Fibroblast of mammary gland (primary cell): ENCODE measurements at places on chromosomes 16 and 17.

GRCh38 chr17:81899514-81900166 is 2.4 kb upstream of the NPB start:
- no peak for DNase-seq

GRCh38 chr17:73279704-73280103 is 18.0 kb upstream of the CPSF4L start:
- no peak for DNase-seq

GRCh38 chr17:44914148-44914547 is 1.2 kb downstream of the GFAP start:
- DNase-seq = no peak

GRCh38 chr17:40404003-40404402 is 13.7 kb downstream of the TOP2A start:
- DNase-seq = no peak

DNA sequence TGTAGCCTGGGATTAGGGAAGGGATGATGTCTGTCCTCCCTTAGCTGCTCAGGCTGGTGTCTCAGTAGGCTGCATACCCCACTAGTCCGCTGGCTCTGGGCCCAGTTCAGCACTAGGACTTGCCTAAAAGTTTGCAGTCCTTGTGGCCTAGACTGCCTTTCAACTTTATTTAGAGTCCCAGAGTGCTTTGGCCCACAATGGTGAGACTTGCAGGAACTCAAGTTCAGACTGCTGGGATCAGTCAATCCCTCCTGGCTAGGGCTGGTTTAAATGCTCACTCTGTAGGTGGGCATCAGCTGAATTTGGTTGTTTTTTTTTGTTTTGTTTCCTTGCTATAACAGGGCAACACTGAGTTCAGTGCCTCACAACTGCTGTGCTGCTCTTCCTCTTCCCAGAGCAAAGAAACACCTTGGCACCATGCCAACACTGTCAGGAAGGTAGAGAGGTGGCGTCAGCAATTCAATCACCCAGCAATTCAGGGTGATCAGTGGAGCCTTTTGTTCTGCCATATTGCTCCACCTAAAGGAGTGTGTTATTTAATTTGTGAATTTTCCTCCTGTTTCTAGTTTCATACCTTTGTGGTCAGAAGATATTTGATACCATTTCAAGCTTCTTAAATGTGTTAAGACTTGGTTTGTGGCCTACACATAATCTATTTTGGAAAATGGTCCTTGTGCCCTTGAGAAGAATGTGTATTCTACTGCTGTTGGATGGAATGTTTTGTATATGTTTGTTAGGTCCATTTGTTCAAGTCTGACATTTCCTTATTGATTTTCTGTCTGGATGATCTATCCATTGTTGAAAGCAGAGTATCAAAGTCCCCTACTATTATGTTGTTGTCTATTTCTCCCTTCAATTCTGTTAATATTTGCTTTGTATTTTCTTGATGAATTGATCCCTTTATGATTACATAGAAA is 284.0 kb upstream of the PMFBP1 start:
- DNase-seq = no peak

- DNase-seq = no peak
Measured at GRCh38 chr16:53495325-53495724, 7.7 kb downstream of the AKTIP start.

- DNase-seq = no peak
Measured at GRCh38 chr16:8795091-8795490, 2.3 kb downstream of the TMEM186 start.

GRCh38 chr16:76276745-76277438 is at the start of gene CNTNAP4:
CNTNAP4 (plus strand) TSS chr16:76277401; CDS start chr16:76277663, 262 bp downstream.
- DNase-seq = peak; percentile 14

- DNase-seq = peak; percentile 94
Measured at GRCh38 chr16:86307514-86307903, 202.8 kb upstream of the FOXF1 start.

DNA sequence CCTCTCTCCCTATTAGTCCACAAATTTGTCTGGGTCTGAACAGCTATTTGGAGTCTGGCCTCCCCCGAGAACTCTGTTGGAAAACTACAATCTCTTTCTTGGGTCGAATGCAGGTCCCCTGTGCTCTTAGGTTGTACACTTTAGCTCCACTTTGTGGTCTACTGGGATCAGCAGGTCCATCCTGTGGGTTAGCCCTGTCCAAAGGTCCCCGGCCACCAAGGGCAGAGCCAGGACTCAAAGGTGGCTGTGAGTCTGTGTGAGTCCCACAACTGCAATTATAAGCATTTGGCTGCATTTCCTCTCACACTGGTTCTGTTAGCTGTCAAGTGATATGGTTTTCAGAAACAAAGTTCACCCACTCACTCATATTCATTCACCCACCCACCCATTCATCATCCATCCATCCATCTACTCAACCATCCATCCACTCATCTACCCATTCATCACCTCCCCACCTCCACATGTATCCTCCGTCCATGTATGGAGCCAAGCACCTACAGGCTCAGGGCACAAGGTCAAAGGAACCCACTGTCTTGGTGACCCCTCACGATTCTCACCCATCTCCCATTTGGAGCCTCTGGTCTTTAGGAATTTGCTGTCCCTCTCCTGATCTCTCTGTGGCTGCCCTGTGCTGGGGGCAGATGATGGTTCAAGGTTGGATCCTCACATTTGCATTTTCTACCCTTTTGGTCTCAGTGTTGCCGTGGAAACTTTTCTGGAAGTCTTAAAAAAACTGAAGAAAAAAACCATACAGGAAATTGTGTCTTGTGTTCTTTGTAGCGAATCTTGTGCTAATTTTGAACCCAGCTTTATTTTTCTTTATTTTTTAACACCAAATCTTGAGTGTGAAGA is 45.8 kb downstream of the IRF8 start:
- DNase-seq = no peak

DNA sequence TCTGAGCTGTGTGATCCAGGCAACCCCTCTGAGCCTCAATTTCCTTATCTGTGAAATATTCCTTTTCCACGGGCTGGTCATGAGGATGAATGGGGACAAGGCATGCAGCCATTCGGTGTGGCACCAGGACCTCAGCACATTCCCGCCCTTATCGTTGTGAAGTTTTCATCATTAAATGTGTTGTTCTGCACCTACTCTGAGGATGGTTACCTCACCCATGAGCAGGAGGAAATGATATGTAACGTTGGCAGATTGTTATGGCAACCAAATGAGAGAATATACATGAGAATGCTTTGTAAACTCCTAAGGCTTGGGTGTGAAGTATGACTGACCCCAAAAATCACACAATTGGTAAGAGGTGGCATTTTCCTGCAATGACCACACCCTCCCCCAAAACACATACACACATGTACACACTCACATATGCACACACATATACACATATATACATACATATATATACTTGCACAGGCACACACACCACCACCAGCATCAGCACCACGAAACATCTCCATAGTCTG is 39.5 kb downstream of the SMARCE1 start:
- no peak for DNase-seq

DNA sequence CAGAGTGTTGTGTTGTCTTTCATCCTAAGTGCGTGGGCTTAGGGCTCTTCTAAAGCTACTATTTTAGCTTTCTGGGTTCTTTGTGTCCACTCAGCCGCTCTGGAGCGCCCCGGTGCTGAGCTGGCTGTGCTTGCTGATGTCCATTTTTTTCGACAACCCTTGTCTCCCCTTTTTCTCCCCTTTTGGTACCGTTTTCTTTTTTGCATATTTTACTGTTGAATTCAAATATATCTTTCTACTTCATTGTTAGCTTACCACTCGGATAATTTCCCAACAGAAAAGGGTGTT is 1.2 kb downstream of the SRRM2 start:
- peak; percentile 18 for DNase-seq

GRCh38 chr17:29430275-29430674 is 40.1 kb downstream of the TAOK1 start:
- DNase-seq = no peak

GRCh38 chr17:28369684-28370034 is 448 bp downstream of the VTN start:
- no peak for DNase-seq

GRCh38 chr17:27603421-27603770 is 27.6 kb upstream of the LGALS9 start:
- no peak for DNase-seq

- no peak for DNase-seq
Measured at GRCh38 chr16:20747030-20747816, 5.6 kb upstream of the THUMPD1 start.

- no peak for DNase-seq
Measured at GRCh38 chr16:502179-502943, 25.2 kb upstream of the CAPN15 start.

GRCh38 chr16:8346294-8346693 is 244.0 kb downstream of the TMEM114 start:
- DNase-seq = no peak

DNA sequence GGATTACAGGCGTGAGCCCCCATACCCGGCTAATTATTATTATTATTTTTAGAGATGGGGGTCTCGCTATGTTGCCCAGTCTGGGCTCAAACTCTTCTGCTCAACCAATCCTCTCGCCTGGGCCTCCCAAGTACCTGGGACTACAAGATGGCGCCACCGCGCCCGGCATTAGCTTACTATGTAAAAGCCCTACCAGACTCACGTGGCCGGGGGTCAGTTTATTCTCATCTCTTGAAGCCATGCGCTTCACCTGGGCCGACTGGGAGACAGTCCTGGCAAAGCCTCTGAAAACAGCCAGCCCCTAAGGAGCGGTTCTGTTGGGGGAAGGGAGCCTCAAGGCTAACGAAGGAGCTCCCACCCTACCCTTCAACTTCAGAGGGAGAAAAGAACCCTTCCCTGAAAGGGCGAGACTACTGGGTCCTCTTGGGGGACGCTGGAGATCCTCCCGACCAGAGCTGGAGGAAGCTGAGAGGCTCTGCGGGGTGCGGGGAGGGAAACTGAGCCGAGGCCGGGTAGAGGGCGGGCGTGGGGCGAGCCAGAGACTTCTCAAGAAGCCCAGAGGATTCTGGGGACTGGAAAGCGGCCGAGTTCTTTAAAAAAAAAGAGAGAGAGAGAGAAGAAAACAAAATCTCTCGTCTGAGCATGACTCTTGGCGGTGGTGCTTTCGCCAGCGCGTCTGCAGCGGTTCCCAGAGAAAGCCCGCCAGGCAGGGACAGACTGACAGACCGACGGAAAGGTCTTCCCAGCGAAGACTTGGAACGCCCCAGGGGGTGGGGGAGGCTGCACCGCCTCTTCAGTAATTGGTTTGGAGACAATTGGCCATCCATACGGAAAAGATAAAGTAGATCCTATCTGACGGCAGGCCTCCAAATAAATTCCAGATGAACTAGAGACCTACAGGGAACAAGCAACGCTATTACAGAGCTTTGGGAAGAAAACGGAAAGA is 5.6 kb upstream of the TUBG2 start:
- DNase-seq = peak; percentile 84
